ENCODE measurements at places on chromosomes 6 and 20.

GRCh38 chr6:11233673-11234573 lies 1.5 kb upstream of the NEDD9 start:
- no peak for DNase-seq

GRCh38 chr20:58852543-58853271 lies at the start of gene GNAS:
Gene GNAS (plus strand): TSS chr20:58852716.
- no peak for DNase-seq

GRCh38 chr20:49853640-49854039 lies 41.0 kb downstream of the SLC9A8 start:
- DNase-seq: no peak

- peak; percentile 70 for DNase-seq
These were observed 138.8 kb downstream of the HIVEP1 start for GRCh38 chr6:12150812-12151432.

- no peak for DNase-seq
These were observed 132.9 kb upstream of the QKI start for GRCh38 chr6:163281634-163282033.

GRCh38 chr6:15483060-15483459 lies 179.8 kb downstream of the DTNBP1 start:
- no peak for DNase-seq

DNA sequence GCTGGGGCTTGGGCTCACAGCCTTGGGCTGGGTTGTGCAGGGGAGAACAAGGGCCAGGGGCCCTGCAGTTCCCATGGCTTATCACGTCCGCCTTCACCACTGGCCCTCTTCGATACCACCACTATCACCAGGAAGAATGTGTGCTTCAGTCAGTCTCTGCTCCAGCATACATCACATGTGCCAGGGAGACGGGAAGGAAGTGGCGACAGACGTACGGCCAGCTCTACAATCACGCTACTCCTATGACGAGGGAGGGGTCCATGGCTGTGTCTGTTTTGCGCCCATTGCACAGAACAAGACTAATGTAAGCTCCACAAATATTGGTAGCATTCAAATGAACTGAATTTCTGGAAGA lies 72.1 kb downstream of the TRAM2 start:
- no peak for DNase-seq

- no peak for DNase-seq
These were observed 698.2 kb downstream of the COL12A1 start for GRCh38 chr6:74507649-74508048.

DNA sequence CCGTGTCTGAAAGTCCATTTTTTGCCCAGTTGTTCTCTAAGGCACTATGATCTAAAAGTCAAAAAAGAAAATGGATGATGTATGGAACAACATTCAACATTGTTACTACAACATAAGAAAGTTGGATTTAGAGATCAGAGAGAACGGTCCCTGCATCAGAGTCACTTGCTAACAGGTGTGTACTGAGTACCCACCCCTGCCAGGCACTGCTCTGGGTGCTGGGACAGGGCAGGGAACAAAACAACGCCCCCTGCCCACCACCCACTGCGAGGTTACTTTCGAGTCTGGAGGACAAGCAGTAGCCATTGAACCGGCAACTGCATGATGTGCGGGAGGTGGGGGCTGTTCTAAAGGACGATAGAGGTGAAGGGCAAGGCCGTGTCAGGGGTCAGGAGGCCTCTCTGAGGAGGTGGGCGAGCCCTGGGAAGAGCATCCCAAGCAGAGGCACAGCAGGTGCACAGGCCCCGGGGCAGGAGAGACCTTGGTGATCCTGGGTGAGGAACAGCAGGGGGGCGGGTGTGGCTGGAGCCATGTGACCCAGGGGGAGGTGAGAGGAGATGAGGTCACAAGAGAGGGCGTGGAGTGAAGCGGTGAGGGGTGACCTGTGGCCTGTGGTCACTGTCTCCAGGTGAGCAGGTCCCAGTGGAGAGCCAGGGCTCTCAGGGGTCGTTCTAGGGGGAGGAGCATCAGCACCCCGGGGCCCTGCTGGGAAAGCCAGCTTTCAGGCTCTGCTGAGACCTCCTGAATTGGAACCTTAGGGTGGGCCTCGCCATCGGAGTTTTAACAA lies 197.5 kb upstream of the SULF2 start:
- DNase-seq: no peak

DNA sequence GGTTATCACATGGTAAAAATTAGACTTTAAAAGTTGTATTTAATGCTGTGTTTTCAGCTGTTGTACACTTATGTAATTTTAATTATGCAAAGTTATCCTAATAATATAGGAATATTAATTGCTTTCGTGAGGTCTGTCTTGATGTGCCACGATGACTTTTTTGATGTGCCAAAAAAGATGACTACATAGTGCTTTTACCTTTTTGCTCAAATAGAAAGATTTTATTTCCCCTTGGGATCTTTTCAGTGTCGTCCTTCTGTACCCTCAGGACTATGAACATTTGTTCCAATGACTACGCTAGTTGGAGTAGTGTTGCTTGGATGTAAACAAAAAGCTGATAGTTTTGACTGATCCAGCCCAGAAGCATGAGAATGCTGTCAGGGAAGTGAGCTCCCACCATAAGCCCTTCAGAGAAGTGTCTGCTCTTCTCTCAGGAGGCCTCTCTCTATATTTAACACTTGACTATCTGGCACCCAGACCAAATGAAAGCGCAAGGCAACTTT lies 1.2 kb upstream of the CD164 start:
- DNase-seq: no peak

GRCh38 chr20:41897708-41898107 lies 279.5 kb upstream of the CHD6 start:
- DNase-seq: no peak

- no peak for DNase-seq
These were observed 429.4 kb downstream of the TFAP2A start for GRCh38 chr6:9985481-9985880.

- DNase-seq: no peak
These were observed 82.1 kb downstream of the RFPL4B start for GRCh38 chr6:112429226-112429625.

DNA sequence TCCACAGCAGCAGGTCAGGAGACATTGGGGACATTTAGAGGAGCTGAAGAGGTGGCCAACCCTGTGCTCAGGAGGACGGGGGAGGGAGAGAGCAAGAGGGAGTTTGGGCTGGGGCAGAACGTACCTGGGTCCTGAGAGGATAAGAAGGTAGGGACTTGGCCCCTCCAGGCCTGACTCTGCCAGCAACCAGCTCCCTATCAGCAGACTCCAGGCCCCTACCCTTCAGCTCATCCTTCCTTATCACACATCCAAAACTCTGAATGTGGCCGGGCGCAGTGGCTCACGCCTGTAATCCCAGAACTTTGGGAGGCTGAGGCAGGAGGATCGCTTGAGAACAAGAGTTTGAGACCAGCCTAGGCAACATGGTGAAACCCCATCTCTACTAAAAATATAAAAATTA lies 5.0 kb downstream of the STMN3 start:
- DNase-seq: no peak

DNA sequence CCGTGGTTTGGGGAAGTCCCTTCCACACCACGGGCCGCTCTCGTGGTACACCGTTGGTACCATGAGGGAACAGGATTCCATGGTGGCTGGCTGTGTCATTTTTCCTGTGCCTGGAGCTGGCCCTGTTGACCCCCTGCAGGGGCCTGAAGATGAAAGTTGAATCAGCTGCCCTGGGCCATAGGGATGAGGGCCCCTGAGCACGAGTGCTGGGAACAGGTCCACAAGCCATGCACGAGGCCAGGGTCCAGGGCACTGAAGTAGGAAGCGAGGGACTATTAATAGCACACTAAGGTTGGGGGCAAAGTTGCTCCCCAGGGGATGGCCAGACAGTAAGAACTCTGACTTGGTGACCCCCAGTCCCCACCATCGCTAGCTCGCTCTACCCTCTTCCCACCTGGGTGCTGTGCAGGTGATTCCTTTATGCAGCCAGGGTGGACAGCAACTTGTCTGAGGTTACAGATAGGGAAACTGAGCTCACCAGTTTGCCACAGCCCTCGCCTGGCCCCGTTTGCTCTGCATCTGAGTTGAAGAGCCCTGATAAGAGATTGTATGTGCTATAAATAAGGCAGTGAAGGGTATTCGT lies 46.6 kb downstream of the SLC13A3 start:
- DNase-seq: no peak

GRCh38 chr20:49593466-49594142 lies 25.7 kb upstream of the PTGIS start:
- DNase-seq: no peak

- DNase-seq: no peak
These were observed 24.9 kb upstream of the ITCH start for GRCh38 chr20:34337982-34338726.

DNA sequence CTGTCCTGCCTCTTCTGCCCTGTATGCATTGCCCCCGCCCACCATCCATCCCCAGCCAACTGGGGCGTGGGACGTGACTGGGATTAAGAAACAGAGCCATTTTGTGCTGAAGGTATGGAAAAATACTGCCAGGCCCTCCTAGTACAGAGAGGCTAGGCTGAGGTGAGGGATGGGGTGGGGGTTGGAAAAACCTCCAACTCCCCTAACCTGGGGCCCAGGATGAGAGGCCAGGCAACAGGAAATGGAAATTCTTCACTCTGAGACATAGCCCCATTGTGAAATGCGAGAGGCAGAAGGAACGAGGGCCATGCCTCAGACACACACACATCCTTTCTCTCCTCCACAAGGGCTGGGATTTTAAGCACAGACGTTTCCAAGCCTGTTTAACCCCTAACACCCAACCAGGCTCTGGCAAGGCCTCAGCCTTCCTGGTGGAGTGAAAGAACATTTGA lies 19.9 kb downstream of the KCNK5 start:
- no peak for DNase-seq

DNA sequence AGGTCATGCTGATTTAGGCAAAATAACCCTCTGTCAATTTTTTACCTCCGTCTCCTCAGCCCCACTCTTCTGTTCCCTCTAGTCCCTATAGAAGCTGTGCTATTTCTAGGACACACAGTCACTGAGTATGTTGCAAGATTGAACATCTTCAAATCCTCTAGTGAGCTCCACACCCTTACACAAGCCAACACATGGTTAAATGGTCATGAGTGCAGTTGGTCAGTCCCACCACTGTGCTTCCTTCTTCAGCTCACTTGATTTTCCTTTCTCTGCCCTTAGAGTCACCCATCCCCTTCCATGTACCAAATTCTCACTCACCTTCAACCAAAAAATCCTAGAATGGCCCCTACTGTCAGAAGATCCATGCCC lies 48.2 kb upstream of the F13A1 start:
- no peak for DNase-seq

- no peak for DNase-seq
These were observed 32.5 kb upstream of the ZNF184 start for GRCh38 chr6:27505209-27506027.

DNA sequence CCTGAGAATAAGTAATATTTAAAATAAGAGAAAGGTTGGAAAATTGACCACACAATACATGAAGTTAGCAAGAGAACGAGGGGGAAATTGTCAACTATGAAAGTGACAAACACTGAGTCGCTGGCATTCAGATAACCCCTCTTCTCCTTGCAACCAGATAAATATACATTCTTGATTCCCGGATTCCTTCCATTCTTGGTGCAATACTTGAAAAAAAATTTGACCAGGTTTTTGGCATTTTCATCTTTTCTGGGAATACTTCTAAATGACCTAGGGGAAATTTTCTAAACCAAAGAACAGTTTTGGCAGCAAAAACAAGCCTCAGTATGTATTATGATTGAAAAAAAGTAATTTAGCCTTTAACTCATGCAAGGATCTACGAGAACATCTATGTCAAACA lies 164.0 kb downstream of the PDE7B start:
- DNase-seq: no peak

GRCh38 chr6:4487538-4487937 lies 288.7 kb upstream of the CDYL start:
- DNase-seq: no peak

DNA sequence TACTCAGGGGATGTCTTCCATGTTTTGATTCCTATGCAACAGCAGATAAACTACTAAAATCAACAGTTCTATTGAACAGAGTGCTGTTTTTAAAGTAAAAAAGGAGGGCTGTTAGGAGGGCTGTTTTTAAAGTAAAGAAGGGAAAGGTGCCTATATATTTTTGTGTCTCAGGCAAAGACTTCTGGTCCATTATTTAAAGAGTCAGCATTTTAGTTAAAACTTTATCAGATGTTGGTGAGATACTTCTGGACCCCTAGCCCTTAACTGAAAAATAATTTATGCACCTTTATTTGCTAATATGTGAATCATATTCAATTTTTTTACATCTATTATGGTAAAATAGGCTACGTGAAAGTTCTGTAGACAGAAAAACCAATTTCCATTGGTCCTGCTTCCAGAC lies 144.8 kb downstream of the MOXD1 start:
- no peak for DNase-seq

DNA sequence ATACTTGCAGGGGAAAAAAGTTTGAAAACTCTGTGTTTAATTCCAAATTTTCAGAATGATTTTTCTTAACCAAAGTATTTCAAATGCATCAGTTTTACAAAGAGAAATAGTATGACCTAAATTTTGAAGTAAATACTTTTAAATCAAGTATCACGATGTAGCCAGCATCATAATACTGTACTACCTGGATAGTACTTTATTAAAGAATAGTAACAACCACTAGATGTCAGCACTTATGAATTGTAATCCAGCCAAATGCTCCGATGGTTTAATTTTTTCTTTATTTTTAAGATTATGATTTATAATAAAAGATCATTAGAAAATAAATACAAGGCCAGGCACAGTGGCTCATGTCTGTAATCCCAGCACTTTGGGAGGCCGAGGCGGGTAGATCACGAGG lies 37.2 kb upstream of the HACE1 start:
- no peak for DNase-seq

GRCh38 chr20:24777746-24778145 lies 171.3 kb upstream of the CST7 start:
- DNase-seq: no peak

GRCh38 chr6:72272958-72273357 lies 348.9 kb upstream of the KCNQ5 start:
- no peak for DNase-seq

- peak; percentile 74 for DNase-seq
These were observed 28.0 kb upstream of the TULP4 start for GRCh38 chr6:158284007-158284875.

GRCh38 chr20:58973866-58974265 lies 7.2 kb upstream of the NELFCD start:
- DNase-seq: no peak

DNA sequence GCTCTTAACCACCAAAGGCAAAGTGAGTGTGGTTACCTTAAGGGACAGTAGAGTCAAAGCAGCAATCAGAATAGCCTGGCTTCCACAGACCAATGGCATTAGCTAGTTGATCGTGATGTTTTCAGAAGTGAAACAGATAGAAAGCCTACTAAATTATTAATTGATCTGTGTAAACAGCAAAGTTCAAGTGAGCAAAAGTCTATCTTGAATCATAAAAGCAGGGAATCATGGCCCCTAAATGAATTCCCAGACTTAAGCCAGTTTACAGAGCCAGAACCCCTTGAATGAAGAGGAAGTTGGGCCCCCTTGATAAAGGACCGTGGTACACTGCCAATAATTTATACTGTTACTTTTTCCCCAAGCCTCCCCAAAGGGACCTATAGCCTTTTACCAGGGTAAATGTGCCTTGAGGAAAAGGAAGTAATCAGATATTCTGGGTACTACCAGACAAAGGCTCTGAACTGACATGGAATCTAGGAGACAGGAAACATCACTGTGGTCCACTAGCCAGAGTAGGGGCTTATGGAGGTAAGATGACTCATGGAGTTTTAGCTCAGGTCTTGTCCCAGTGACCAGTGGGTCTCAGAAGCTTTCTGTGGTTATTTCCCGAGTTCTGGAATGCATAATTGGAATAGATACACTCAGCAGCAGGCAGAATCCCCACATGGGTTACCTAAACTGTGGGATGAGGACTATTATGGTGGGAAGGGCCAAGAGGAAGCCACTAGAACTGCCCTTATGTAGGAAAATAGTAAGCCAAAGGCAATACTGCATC lies 317.5 kb downstream of the CD83 start:
- no peak for DNase-seq

- DNase-seq: no peak
These were observed 15.5 kb downstream of the TPD52L1 start for GRCh38 chr6:125169058-125169457.

Data from globus pallidus (tissue), 1 donor.